Left lung (tissue), 14 donors: ENCODE measurements at places on chromosomes 2 and 18. TPM values are rescaled to one million over a fixed set of nuclear protein-coding genes. Genes with fewer than 3 reads are reported as not detected.

GRCh38 chr2:121904656-121905055 lies 149.2 kb downstream of the TSN start:
- DNase-seq, result no peak
- H3K27ac ChIP-seq, result no peak overlapping the region
- no peaks in the 10 kb centered on the region for H3K27me3 ChIP-seq
- H3K36me3 ChIP-seq, result no peaks in the 10 kb centered on the region

DNA sequence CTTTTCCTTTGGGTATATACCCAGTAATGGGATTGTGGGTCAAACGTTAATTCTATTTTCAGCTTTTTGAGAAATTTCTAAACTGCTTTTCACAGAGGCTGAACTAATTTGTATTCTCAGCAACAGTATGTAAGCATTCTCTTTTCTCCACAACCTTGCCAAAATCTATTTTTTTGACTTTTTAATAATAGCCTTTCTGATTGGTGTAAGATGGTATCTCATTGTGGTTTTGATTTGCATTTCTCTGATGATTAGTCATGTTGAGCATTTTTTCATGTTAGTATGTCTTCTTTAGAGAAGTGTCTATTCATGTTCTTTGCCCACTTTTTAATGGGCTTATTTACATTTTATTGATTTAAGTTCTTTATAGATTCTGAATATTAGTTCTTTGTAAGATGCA lies 145.5 kb downstream of the TRABD2A start:
- H3K36me3 ChIP-seq, result no peaks in the 10 kb centered on the region
- no peak overlapping the region for H3K4me3 ChIP-seq
- H3K27ac ChIP-seq, result no peak overlapping the region
- no peak for DNase-seq
- no peaks in the 10 kb centered on the region for H3K27me3 ChIP-seq

SERPINB3 gene
- not detected for total RNA-seq

CTAGE1 gene
- not detected for total RNA-seq

- no peaks in the 10 kb centered on the region for H3K4me1 ChIP-seq
- H3K4me3 ChIP-seq, result no peak overlapping the region
Observed at GRCh38 chr2:105627534-105627933, 117.2 kb upstream of the NCK2 start.

GRCh38 chr2:47179388-47179787 lies 24.3 kb upstream of the STPG4 start:
- H3K4me1 ChIP-seq, result no peaks in the 10 kb centered on the region
- no peaks in the 10 kb centered on the region for H3K36me3 ChIP-seq
- DNase-seq, result no peak
- no peak overlapping the region for H3K4me3 ChIP-seq
- H3K27me3 ChIP-seq, result no peaks in the 10 kb centered on the region

DNA sequence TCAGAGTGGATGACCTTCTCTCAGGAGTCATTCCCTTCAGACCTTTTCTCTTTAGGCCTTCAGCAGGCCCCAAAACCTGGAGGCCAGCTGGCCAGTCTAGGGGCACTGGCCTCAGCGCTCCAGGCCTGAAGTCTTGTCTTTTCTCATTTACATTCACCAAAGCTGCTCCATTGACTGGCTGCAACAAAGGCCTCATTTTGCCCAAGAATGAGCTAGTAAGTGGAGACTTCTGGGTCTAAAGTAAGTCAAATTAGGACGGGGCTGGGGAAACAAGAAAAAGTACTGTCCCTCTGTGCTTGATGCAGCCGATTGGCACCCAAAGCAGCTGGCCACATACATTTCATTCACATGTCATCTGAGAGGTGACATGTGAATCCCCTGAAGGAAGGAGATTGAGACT lies 83.8 kb upstream of the RIOK3 start:
- H3K27me3 ChIP-seq, result no peaks in the 10 kb centered on the region
- H3K36me3 ChIP-seq, result no peaks in the 10 kb centered on the region
- H3K4me1 ChIP-seq, result no peaks in the 10 kb centered on the region
- no peak overlapping the region for H3K4me3 ChIP-seq
- no peak for DNase-seq

GRCh38 chr2:212730994-212731393 lies 192.4 kb upstream of the ERBB4 start:
- no peaks in the 10 kb centered on the region for H3K4me1 ChIP-seq
- H3K27me3 ChIP-seq, result no peaks in the 10 kb centered on the region
- DNase-seq, result no peak
- H3K27ac ChIP-seq, result no peak overlapping the region

DNA sequence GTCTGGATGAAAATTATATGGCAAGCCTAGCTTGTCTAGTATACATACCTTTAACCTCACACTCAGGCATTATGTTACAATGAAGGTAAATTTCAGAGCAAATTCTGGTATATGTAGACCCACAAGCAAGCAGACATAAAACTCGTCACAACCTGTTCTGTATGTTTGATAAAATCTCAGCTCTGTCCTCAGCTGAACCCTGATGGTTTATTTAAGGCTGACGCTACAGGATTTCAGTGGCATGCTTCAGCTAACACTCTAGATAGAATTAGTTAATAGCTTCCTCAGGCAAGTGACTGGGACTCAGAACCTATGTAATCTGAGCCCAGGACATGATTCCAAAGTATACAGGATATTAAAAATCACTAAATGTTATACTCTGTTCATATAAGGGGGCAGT lies 68.2 kb upstream of the MC2R start:
- peaks cover 3% of the 10 kb centered on the region for H3K27me3 ChIP-seq
- no peak for DNase-seq
- no peaks in the 10 kb centered on the region for H3K36me3 ChIP-seq
- no peak overlapping the region for H3K27ac ChIP-seq

MPP4 gene
- not detected for total RNA-seq

- H3K27ac ChIP-seq, result no peak overlapping the region
- H3K36me3 ChIP-seq, result no peaks in the 10 kb centered on the region
- no peaks in the 10 kb centered on the region for H3K27me3 ChIP-seq
- DNase-seq, result no peak
- no peak overlapping the region for H3K4me3 ChIP-seq
- H3K4me1 ChIP-seq, result no peaks in the 10 kb centered on the region
Observed at GRCh38 chr2:107927034-107927534, 59.2 kb upstream of the SLC5A7 start.

CDH2 gene
- total RNA-seq, result 1.6 TPM

DNA sequence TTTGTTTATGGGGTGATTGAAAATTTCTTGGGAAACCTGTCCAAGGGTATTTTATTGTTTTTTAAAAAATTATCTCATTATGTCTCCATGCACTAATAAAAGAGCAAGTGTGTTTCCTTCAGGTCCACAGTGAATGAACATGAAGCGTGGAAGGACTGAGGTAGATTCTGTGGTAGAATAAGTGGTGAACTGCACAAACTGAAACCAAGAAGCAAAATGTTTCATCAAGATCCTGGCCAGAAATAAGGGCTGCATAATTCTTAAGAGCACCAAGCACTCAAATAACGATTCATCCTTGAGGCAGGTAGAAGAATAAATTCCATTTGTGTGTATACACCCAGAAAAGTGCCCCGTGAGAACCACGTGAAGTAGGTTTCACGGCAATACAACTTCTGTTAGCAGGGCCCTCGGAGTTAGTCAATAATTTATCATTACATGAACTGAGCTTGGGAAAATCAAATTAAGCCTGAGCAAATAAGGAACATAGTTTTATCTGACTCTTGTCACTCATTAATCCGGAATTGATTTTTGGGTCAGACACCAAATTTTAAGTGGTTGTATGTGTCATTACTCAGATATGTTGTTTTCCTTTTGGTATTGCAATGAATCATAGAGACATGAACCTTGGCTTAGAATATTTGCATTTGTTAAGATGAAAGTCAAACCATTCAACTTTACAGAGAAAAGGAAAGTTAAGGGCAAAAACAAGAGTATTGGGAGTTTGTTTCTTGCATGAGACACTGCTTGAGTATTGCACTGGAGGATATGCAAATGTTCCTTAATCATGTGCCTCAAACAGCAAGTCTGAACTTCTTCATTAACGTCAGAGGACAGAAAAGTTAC lies 472.6 kb upstream of the NETO1 start:
- no peak overlapping the region for H3K4me3 ChIP-seq
- no peaks in the 10 kb centered on the region for H3K36me3 ChIP-seq
- H3K27me3 ChIP-seq, result no peaks in the 10 kb centered on the region
- DNase-seq, result no peak
- H3K4me1 ChIP-seq, result no peaks in the 10 kb centered on the region

DNA sequence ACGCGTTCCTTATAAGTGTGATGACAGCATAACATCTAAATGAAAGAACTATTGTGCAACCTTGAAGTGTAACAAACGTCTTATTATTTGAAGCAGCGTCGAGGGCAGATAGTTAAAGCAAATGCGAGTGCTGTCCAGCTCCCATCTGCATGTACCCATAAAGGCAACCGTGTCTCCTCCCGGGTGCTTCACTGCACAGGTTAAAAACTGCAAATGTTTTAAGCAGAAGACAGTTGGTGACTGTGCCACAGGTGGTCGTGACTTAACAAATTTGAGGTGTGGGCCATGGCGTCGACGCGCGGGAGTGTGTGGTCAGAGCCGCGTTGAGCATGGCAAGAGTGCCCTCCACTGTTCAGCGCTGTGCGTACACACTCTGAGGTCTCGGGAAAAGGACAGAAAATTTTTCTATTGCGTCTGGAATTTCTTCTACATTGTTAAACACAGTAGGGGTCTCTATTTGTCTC lies 6.4 kb downstream of the SALL3 start:
- peaks cover 4% of the 10 kb centered on the region for H3K4me1 ChIP-seq
- H3K27me3 ChIP-seq, result peaks cover 100% of the 10 kb centered on the region
- DNase-seq, result peak; percentile 58
- H3K27ac ChIP-seq, result no peak overlapping the region
- H3K4me3 ChIP-seq, result no peak overlapping the region
- no peaks in the 10 kb centered on the region for H3K36me3 ChIP-seq

GRCh38 chr18:74463254-74463653 lies 6.1 kb upstream of the DIPK1C start:
- peaks cover 17% of the 10 kb centered on the region for H3K27me3 ChIP-seq

POTEC gene
- total RNA-seq, result not detected

- no peak overlapping the region for H3K4me3 ChIP-seq
- DNase-seq, result no peak
- H3K36me3 ChIP-seq, result no peaks in the 10 kb centered on the region
- H3K27ac ChIP-seq, result no peak overlapping the region
Observed at GRCh38 chr2:151114874-151115273, 146.8 kb downstream of the RBM43 start.

GRCh38 chr2:236166796-236167296 lies 1.3 kb downstream of the GBX2 start:
- peaks cover 43% of the 10 kb centered on the region for H3K4me1 ChIP-seq
- no peak overlapping the region for H3K27ac ChIP-seq
- peaks cover 100% of the 10 kb centered on the region for H3K27me3 ChIP-seq
- no peak for DNase-seq
- H3K36me3 ChIP-seq, result no peaks in the 10 kb centered on the region

GALR1 gene
- total RNA-seq, result not detected

SLC5A7 gene
- 0.23 TPM for total RNA-seq

- DNase-seq, result no peak
- no peak overlapping the region for H3K27ac ChIP-seq
- H3K4me1 ChIP-seq, result no peaks in the 10 kb centered on the region
- H3K36me3 ChIP-seq, result no peaks in the 10 kb centered on the region
- H3K4me3 ChIP-seq, result no peak overlapping the region
Observed at GRCh38 chr18:1050012-1050657, 145.5 kb downstream of the ADCYAP1 start.

- peaks cover 4% of the 10 kb centered on the region for H3K4me1 ChIP-seq
- H3K36me3 ChIP-seq, result no peaks in the 10 kb centered on the region
- DNase-seq, result no peak
- H3K27me3 ChIP-seq, result no peaks in the 10 kb centered on the region
Observed at GRCh38 chr2:152200565-152201465, 25.3 kb upstream of the STAM2 start.

DNA sequence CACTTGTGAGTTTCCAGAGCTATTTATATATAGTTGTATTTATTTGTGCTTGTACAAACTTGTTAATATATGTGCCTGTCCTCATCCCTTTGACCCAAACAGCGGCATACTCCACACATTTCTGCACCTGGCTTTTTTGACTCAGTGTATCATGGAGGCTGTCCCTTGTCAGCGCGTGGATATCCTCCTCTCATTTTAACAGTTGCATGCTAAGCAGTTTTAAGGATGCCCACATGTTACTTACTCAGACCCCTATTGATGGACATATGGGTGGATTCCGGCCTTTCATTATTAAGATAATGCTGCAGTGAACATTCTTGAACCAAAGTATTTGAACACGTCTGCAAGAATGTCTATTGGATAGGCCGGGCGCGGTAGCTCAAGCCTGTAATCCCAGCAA lies 655 bp upstream of the MREG start:
- peaks cover 7% of the 10 kb centered on the region for H3K27me3 ChIP-seq
- peaks cover 4% of the 10 kb centered on the region for H3K4me1 ChIP-seq
- no peaks in the 10 kb centered on the region for H3K36me3 ChIP-seq
- H3K27ac ChIP-seq, result no peak overlapping the region
- H3K4me3 ChIP-seq, result no peak overlapping the region

GRCh38 chr2:241232736-241233575 lies 44.5 kb downstream of the ANO7 start:
- no peak overlapping the region for H3K27ac ChIP-seq
- no peaks in the 10 kb centered on the region for H3K27me3 ChIP-seq
- DNase-seq, result no peak
- H3K36me3 ChIP-seq, result no peaks in the 10 kb centered on the region
- H3K4me3 ChIP-seq, result no peak overlapping the region

KCNJ13 gene
- total RNA-seq, result not detected

- H3K27me3 ChIP-seq, result no peaks in the 10 kb centered on the region
- no peaks in the 10 kb centered on the region for H3K36me3 ChIP-seq
- no peak for DNase-seq
- H3K27ac ChIP-seq, result no peak overlapping the region
- no peaks in the 10 kb centered on the region for H3K4me1 ChIP-seq
- no peak overlapping the region for H3K4me3 ChIP-seq
Observed at GRCh38 chr2:32895424-32895823, 51.3 kb upstream of the LTBP1 start.

GLB1L gene
- total RNA-seq, result 11.9 TPM

- DNase-seq, result no peak
- H3K4me1 ChIP-seq, result no peaks in the 10 kb centered on the region
- H3K4me3 ChIP-seq, result no peak overlapping the region
- H3K36me3 ChIP-seq, result peaks cover 10% of the 10 kb centered on the region
- no peaks in the 10 kb centered on the region for H3K27me3 ChIP-seq
- no peak overlapping the region for H3K27ac ChIP-seq
Observed at GRCh38 chr2:174605687-174606086, 8.1 kb upstream of the WIPF1 start.

GRCh38 chr2:235765181-235765820 lies 271.5 kb downstream of the AGAP1 start:
- H3K27ac ChIP-seq, result no peak overlapping the region
- no peak for DNase-seq
- H3K27me3 ChIP-seq, result no peaks in the 10 kb centered on the region
- no peaks in the 10 kb centered on the region for H3K4me1 ChIP-seq

DNA sequence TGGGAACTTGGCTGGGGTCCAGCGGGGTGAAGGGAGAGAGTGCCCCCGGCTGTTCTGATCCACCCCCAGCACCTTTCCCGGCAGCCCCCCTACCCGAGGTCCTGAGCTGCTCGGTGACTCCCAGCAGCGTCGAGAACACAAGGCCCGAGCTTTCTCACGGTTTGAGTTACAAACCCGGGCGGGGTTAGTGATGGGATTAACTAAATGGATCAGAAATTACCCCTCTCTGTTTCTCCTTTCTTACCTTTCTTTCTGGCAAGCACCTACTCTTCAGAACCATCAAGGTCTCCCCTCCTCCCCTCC lies 139.4 kb upstream of the GPC1 start:
- no peaks in the 10 kb centered on the region for H3K36me3 ChIP-seq
- H3K4me3 ChIP-seq, result no peak overlapping the region
- no peak overlapping the region for H3K27ac ChIP-seq
- no peaks in the 10 kb centered on the region for H3K4me1 ChIP-seq

GRCh38 chr18:21439431-21439846 lies 161.1 kb downstream of the ESCO1 start:
- no peaks in the 10 kb centered on the region for H3K4me1 ChIP-seq
- DNase-seq, result no peak
- H3K27me3 ChIP-seq, result no peaks in the 10 kb centered on the region
- no peaks in the 10 kb centered on the region for H3K36me3 ChIP-seq
- H3K27ac ChIP-seq, result no peak overlapping the region
- H3K4me3 ChIP-seq, result no peak overlapping the region
